Cerebellar nuclear complex (tissue), 1 donor: ENCODE measurements at places on chromosomes 13 and 19.

- DNase-seq = no peak
Measured at GRCh38 chr19:32676186-32676894, 692 bp downstream of the RGS9BP start.

GRCh38 chr19:18294467-18294864 is 13.0 kb upstream of the JUND start:
- no peak for DNase-seq

DNA sequence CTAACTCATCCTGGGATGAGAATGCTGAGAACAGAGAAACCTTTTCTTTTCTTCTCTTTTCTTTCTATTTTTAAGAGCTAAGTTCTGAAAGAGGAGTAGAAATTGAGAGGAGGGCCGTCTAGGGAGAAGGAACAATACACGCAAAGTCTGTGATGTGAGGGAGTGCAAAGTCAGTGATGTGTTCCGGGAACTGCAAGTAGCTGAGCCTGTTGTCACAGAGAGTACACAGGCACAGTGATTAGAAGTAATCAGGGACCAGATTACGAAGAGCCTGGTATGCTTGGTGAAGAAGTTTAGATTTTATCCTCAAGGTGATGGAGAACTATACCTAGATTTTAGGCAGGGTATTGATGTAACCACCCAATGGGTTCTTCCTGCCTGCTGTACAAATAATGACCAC is 32.0 kb upstream of the CXCL17 start:
- DNase-seq = no peak

- DNase-seq = no peak
Measured at GRCh38 chr19:4971424-4971793, 2.5 kb downstream of the KDM4B start.

DNA sequence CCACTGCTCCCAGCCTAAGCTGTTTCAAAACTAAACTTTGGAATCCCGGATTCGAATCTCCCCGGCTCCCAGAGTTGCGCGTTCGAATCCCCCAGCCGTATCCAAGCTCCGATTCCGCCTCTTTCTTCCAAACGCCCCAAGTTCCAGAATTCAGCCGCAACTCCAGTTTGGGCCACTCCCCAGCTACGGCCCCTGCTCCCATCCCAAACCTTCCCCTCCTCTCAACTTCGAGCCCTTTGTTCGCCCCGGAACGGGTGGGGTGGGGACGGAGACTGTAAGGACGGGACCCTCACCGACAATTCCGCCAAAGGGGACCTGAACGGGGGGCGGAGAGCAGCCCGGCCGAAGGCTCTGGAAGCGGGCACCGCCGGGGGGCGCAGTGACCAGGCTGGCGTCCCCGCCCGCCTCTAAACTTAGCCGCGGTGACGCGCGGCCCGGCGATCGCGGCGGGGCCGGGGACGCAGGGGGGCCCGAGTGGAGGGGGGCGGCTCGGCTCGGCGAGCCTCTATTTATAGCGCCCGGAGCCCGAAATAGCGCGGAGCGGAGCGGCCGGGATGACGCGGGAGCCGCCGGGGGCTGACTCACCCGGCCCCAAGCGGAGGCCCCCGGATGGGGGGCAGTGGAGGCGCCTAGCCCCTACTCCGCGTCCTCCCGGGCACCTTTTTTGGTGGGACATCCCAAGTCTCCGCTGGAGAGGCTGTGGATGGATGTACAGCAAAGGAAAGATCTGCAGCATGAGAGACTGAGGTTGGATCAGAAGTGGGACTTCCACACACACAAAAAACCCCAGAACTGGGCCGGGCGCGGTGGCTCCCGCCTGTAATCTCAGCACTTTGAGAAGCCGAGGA is 4.9 kb upstream of the ERCC1 start:
- no peak for DNase-seq

DNA sequence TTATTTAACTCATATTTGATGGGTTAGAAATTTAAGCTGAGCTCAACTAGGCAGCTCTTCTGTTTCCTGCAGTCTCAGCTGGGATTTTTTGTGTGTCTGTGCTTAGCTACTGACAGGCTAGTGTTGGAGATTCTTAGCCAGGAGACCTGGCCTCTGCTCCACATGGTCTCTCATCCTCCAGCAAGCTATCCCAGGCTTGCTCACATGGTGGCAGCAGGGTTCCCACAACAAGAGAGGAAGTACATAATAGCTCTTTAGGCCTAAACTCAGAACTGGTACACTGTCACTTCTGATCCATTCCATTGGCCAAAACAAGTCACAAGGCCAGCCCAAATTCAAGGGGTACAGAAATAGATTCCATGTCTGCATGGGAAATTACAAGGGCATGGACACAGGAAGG is 406.2 kb downstream of the SUCLA2 start:
- DNase-seq = no peak
